ENCODE measurements at places on chromosomes 2 and 18. TPM values are rescaled to one million over a fixed set of nuclear protein-coding genes. Genes with fewer than 3 reads are reported as not detected.

DNA sequence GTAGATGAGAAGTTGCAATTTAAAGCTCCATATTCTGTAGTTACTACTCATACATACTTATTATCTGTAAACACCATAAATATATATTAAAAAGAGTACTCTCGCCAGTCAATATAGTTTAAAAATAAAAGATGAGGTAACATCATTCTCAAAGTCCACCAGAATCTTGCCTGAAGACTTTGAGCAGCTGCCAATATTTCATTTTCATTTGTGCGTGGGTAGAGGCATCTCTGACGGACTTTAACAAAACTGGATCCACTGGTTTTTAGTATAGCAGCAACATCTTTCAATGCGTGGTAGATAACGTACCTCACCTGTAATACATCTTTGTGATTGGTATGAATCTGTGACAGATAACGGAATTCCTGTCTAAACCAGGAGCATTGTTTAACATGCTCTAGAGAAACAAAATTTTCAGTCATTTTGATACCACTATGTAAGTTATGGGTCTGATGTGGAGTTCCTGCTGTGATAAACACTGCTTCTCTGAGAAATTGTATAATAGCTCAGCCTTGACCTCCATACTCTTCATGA lies 45.0 kb downstream of the WDR75 start:
- DNase-seq, result no peak

GRCh38 chr2:175468431-175469098 lies 287.1 kb upstream of the ATP5MC3 start:
- DNase-seq, result no peak

DNA sequence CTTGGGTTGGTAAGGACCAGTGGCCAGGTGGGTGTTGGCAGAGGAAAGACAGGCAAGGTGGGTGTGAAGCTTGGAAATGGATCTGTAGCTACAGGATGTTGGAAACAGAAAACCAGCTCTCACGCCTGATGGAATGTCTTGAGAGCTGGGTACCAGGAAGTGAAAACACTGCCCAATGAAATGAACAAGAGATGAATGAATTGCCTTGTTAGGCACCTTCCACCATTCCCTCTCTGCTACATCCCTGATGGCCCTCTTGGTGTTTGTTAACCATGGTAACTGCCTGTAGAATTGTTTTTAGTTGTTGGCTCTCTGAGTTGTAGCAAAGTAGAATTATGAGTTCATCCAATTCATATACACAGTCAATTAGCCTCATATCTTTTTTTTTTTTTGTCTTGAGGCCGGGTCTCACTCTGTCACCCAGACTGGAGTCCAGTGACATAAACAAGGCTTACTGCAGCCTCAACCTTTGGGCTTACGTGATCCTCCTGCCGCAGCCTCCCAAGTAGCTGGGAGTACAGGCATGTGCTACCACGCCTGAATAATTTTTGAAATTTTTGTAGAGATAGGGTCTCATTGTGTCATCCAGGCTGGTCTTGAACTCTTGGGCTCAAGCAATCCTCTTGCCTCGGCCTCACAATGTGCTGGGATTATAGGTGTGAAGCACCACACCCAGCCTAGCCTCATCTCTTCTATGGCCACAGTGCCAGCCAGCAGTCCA lies 9.5 kb downstream of the KCMF1 start:
- DNase-seq, result no peak

DNA sequence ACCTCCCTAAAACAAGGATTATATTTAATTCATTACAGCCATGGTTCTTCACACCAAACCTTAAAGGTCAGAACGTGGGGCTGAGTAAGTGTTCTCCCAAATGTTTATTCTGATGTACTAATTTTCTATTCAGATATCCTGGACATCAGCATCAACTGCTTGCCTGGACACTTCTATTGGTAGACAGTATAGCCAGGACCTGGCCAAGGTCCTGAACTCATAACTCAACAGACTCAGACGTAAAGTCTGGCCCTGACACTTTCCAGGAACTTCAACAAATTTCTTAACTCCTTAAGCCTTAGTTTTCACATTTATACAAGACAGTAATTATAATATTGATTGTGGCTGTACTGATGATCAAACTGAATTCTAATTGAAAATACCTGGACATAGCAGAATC lies 89.1 kb downstream of the AKAIN1 start:
- DNase-seq, result no peak

Gene TRAPPC8
- polyA plus RNA-seq, result 14.6 TPM

DNA sequence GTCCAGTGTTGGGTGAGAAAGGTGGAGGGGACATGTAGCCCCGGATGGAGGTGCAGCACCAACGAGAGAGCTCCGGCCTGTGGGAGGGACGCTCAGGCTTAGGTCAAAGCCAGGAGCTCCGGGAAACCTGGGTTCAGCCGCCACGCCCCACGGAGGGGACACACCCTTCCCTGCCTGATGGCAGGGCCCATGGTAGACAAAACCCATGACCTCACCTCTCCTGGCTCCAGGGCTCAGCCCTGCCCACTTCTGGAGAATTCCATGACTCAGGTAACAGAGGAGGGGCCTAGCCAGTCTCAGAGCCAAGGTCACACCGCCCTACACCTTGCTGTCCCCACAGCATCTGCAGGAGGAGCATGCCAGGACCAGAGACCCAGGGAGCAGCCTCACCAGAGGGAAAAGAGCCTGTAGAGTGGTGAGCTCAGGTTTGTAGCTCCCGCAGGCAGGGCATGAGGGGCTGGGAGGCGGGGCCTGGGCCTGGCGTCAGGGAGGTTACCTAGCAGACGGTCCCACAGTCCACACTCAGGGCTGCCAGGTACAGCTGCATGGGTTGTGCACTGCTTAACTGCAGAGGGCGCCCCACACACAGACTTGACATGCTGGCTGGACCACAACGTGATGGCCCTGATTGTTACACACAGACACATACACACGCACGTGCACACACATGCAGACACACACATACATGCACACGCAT lies 70.8 kb upstream of the SMAD7 start:
- peak; percentile 34 for DNase-seq

Gene EGR4
- polyA plus RNA-seq, result not detected

Gene USP37
- 2.3 TPM for polyA plus RNA-seq

DNA sequence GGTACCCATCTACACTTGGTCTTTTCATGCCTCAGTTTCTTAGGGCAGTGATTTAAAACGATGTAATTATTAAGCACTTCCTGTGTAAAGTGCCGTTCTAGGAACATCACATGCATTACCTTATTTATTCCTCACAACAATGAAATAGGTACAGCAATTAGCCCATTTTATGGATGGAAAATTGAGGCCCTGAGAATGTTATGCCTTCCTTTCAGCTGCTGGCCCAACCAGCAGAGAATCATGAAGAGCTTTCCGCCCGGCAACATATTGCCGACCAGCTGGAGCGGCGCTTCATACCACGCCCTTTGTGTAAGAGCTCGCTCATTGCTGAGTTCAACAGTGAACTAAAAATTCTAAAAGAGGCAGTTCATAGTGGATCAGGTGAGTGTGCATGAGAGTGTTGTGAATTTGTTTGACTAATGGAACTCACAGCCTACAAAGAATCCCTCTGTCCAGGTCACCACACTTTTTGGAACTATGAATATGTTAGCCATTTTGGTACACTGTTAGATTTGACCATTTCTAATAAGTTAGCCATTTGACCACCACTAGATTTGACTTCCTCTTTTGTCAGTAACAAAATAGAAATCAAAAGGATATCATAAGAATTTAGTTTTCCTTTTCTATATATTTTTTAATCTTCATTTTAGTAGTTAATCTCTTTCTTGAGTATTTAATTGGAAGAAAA lies 25.6 kb upstream of the RPE start:
- no peak for DNase-seq

DNA sequence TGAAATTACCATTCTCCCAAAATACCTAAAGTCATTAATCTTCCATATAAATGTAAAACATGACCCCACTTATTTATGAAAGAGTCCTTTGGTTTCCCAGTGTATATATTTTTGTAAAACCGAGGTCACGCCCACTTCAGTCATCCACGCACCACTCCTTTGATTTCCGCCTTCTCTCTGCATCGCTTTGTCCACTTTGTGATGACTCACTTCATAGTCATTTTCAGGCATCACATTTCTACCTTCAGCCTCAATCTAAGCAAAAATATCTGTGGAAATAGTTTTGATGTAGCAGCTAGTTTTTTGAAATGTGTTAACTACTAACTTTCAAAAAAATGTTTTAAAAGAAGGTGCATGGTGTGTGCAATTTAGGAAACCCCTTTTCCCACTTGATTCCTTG lies 793.5 kb upstream of the SOX11 start:
- DNase-seq, result no peak

Data from heart right ventricle (tissue), 16 donors.